ENCODE measurements at places on chromosomes 2 and 18.

DNA sequence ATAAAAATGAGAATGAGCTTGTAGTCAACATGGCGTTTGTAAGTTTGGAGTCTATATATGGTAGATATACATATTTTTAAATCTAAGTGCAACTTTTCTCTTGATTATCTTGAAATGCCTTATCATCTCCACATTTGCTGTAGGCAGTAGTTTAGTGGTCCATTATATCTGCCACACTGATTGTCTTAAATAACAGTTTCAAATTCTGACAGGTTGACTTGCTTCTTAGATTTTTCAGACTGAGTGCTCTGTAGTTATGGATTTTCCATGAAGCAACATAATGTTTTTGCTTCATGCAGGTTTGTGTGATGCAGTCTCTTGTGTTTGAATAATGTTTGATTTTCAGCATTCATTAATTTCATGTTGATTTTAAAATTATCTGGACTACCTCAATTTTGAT, 12.3 kb downstream of the PARD3B start:
- DNase-seq: no peak

DNA sequence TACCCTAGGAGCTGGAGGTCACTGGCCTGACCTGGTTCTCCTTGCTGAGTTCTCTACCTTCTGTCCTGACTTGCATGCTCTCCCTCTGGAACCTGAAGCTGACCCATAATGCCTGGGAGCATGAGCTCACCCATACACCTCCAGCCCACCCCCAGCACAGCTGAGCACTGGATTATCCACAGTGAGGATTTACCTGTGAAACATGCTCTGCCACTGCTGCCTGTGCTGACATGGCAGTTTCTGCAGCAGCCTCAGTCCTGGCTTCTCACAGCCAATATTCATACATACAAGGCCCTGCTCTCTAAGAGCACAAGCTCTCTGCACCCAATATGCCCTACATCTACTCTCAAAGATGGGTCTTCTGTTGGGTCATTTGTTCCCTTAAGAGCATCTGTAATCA, 5.0 kb downstream of the CXCR2 start:
- no peak for DNase-seq

- DNase-seq: no peak
Observed at GRCh38 chr2:49978341-49978740, 824.0 kb upstream of the FSHR start.

DNA sequence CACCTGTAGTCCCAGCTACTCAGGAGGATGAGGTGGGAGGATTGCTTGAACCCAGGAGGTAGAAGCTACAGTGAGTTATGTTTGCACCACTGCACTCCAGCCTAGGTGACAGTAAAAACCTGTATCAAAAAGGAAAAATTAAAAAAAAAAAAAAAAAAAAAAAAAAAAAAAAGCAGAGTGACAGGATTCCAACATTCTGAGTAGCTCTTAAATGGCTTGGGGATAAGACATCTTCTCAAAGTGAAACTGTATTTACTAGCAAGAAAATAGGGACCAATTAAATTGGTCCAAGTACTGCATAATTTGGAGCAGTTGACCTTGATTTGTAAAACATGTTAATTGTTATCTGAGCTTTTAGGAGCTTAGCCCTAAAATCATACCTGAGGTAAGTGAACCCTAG, 65.7 kb upstream of the TMEM247 start:
- DNase-seq: no peak

- DNase-seq: no peak
Observed at GRCh38 chr2:62178741-62179271, 17.1 kb upstream of the B3GNT2 start.

DNA sequence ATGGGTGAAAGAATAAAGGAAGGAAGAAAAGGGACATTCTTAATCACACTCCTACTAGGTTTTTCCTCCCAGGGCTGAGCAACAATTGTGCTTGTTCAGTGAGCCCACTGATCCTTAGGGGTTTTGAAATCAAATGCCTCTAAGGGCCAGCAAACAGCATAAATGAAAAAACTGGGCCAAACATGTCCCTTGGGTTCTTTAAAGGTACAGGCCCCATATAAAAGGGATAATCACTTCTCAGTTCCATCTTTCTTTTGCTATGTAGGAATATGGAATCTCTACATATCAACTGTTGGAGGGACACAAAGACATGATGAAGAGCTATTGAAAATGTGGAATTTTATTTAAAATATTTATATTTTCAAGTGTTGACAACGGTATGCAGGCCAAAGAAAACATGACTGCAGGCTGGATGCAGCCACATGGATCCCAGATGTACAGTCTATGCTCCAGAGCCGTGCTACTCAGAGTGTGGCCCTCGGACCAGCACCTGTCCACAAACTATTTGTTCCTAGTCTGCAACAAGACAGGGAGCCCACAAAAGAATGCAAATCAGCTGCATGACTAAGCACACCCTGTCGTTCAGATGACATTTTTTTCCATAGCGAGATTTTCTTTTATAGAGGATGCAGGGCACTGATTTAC, 110.0 kb downstream of the CDH20 start:
- DNase-seq: no peak

- no peak for DNase-seq
Observed at GRCh38 chr2:64303250-64303649, 150.7 kb upstream of the LGALSL start.

- DNase-seq: no peak
Observed at GRCh38 chr2:172896661-172897081, 161.0 kb downstream of the RAPGEF4 start.

GRCh38 chr2:228590681-228591080, 409.2 kb upstream of the SPHKAP start:
- DNase-seq: no peak

DNA sequence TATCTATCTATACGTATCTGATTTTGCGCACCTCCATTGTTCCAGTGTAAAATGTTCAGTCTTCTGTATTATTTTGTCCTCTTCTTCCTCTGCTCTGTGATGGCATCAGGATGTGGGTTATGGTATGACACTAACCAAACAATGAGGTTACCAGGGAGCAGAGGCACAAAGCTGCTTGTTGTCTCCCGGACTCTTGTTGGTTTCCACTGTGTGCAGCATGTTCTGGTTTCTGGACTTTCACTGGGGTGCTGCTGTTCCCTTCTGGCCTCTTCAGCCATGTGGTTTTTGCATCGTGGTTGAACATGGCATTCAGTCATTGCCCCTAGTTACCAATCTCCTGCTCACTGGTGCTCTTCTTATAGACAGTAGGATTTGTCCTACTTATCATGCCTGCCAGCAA, 665.9 kb downstream of the CBLN2 start:
- no peak for DNase-seq

- no peak for DNase-seq
Observed at GRCh38 chr2:108621687-108622681, 87.7 kb downstream of the LIMS1 start.

- DNase-seq: no peak
Observed at GRCh38 chr2:17912266-17912691, 33.8 kb downstream of the KCNS3 start.

- DNase-seq: no peak
Observed at GRCh38 chr2:152490686-152491455, 155.9 kb downstream of the FMNL2 start.

GRCh38 chr2:58853420-58853819, 612.3 kb upstream of the FANCL start:
- no peak for DNase-seq

All from activated T-cell treated with anti-CD3 and anti-CD28 coated beads for 4 hours (primary cell).